ENCODE measurements at places on chromosomes 5 and 9.

DNA sequence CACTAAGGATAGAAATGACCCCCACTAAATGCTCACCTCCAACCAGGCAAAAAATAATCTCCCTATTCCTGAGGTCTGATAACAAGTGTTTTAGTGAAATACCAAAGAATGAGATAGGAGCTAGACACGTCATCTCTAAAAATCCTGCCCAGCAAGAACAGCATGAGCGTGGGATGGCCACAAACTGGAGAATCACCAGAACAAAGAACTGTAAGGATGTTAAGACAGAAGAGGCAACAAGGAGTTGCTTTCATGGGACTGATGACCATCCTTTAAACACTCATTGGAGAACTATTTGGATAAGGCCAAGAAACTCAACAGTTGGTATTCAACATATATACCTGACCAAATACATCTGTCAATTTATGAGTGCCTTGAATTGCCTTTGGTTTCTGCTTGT, 113.7 kb downstream of the RASEF start:
- no peak for DNase-seq

GRCh38 chr5:156543348-156544145, 216.6 kb downstream of the SGCD start:
- DNase-seq, result no peak

GRCh38 chr5:96823900-96824380, 16.2 kb upstream of the ERAP1 start:
- no peak for DNase-seq

DNA sequence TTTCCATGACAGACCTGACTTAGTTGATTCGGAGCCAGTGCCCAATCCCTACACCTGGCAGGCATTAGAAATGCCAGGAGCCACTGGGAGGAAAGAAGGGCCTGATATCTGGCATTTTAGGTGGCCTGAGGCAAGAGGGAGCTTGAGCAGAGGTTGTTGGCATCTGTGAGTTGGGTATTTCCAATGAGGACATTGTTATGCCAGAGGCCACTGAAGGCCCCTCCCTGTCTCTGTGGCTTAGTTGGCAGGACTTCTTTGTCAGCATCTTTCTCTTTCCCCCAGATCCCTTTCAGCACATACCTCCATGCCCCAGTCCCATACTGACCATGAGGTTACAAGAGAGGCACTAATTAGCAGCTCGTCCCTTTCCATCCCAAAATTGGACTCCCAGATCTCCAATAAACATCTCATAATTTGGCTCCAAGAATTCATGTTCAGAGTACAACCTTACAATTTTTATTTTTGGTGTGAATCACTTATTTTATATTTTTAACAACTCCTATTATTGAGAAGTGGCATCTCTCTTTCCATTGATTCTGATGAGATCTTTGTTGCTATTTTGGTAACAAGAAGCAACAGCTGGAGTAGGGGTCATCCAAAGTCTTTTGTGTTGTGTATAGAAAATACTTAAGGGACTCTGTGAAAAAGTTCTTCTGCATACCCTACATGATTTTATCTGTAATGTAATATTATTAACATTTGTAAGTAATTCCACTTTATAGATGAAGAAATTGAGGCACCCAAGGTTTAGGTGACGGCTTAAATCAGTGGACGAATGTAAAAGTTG, 68.6 kb upstream of the MAP3K1 start:
- DNase-seq, result no peak

- DNase-seq, result no peak
These were observed 376.8 kb downstream of the PIK3R1 start for GRCh38 chr5:68592351-68592750.

DNA sequence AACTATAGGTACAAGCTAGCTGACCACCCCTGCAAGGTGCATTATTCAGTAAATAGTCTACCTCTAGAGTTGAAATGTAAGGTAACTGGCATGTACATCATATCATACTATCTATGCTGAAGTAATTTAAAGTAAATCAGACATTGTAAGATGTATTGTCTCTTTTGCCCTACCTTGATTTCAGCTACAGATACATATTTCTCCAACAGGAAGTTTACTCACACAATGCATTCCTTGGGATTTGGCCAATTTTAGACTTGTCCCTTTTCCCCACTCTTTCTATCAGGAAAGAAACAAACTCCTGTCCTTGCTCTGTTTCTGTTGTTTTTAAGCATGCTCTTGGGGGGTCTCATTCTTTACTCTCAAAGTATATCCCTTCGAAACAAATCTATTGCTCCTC, 58.5 kb upstream of the TSLP start:
- DNase-seq, result no peak

DNA sequence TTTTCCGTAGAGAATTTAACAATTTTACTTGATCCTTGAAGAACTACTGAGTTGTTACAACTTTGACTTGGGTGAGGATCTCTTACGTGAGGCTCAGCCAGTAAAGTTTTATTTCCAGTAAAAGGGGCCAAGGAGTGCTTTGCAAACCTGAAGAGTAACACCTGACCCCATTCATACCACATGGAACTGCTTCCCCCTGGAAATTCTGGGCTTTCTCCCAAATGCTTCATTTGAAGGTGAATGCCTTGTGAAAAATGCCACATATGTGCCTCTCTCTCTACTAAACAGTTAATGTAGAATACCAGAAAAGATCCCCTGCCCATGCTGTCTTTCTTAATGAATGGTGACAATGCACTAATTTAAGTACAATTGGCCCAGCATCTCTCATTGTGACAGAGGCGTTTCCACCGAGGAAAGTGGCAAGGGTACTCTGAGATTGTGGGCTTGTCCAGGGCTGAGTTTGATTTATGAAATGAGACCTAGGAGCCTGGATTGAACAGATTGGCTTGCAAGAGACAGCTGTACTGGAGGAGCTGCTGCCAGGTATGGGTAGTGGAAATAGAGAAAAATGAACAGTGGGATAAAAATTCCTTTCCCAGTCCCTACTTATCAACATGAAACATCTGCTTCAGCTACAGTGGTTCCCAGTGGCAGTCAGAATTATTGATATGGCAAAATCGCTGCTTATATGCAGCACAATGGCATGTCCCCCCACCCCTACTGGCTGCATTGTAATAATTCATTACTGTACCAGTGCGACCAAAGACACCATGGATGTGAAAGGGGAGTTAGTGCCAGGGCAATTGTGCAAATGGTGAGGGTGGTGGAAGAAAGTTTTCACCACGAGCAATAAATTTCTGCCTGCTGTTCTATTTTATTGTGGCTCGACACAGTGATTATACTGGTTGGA, 843.7 kb upstream of the WWC1 start:
- DNase-seq, result no peak

GRCh38 chr5:138706655-138707480, 46.4 kb upstream of the CTNNA1 start:
- DNase-seq, result no peak

- DNase-seq, result no peak
These were observed 19.7 kb upstream of the PCDHAC2 start for GRCh38 chr5:140946578-140946977.

GRCh38 chr5:52283221-52283620, 504.5 kb upstream of the ITGA1 start:
- no peak for DNase-seq

DNA sequence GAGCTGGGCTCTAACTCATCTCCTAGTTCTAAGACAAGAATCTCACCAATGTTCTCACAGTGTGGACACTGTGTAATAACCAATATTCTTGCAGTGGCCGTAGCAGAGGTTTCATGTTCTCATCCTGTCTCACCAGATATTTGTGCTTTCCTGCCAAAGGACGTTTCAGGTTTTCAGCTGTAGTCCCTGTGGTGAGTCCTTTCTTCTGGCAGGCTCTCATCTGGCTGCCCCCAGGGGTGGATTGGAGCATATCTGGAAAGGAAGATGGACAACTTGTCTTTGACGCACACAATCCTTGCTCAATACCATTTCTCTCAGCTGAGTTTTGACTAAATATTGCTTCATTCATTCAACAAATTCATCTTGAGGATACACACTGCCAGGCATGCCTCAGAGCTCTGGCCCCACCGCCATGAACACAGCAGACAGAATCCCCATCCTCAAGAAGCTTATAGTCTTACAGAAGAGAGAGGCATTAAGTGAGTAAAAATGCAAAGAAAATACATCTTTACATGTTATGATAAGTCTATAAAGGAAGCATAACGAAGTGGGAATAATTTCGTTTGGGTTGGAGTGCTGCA, 33.8 kb upstream of the NEURL1B start:
- no peak for DNase-seq

DNA sequence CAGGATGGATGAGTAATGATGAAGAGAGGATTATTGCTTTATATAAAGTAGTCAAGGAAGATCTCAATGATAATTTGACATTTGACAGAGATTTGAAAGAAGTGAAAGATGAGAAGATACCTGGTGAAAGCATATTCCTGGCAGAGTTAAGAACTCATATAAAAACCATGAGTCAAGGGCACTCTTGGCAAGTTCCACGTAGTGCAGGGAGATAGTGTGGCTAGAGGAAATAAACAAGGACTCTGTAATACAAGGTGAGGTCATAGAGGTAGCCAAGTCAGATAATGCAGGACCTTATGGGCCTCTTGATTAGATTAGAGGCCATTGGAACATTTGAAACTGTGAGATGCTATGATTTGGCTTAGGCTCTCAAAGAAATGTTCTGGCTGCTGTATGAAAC, 72.3 kb downstream of the HCN1 start:
- no peak for DNase-seq

DNA sequence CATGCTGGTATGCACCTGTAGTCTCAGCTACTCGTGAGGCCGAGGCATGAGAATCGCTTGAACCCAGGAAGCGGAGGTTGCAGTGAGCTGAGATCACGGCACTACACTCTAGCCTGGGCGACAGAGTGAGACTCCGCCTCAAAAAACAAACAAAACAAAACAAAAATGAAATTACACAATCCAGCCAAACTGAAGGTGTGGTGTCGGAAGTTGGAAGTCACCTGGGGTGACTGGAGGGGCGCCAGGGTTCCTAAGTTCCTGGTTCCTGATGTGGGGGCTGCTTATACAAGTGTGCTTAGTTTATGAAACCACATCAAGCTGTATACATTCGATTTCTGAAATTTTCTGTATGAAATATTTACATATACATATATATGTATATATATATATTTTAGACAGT, 3.7 kb upstream of the DOLPP1 start:
- DNase-seq, result no peak

DNA sequence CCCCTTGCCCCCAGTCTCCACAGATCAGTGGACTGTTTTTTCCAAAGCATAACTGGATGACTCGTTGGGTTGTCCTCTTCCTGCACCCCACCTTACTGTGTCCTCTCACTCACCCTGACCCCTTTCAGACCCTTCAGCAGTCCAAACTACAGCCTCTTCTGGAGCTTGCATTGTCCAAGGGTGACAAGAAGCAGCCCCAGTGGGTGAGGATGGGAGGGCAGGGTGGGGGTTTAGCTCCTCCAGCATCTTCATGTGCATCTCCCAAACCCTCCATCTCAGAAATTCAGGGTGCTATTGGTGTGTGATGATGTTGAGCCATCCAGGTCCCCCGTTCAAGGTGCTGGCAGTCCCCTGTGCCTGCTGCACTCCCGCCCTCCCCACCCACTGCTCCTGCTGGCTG, 62.4 kb upstream of the COL15A1 start:
- no peak for DNase-seq

GRCh38 chr9:18614116-18614515, 140.2 kb downstream of the ADAMTSL1 start:
- no peak for DNase-seq

DNA sequence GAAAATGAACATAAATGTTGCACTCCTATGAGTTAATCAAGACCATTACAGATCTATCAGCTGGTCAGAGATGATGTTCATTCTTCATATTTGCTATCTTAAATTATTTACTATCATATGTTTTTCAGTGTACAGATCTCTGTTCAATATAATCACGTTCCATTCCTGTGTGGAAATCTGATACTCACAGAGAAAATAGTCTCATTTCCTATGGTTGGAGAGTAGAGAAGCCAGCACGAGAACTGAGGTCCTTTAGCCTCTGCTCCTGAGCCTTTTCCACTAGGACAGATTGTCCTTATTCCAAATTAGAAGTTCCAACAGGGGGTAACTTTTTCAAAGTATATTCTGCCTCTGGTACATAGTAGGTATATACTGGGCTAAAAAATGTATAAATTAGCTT, 29.2 kb downstream of the UGCG start:
- DNase-seq, result no peak

GRCh38 chr9:104779946-104780535, 16.1 kb downstream of the NIPSNAP3B start:
- DNase-seq, result no peak

- no peak for DNase-seq
These were observed 11.1 kb downstream of the CSF1R start for GRCh38 chr5:150075233-150075632.

- no peak for DNase-seq
These were observed 294.1 kb downstream of the ARHGAP26 start for GRCh38 chr5:143064218-143064641.

DNA sequence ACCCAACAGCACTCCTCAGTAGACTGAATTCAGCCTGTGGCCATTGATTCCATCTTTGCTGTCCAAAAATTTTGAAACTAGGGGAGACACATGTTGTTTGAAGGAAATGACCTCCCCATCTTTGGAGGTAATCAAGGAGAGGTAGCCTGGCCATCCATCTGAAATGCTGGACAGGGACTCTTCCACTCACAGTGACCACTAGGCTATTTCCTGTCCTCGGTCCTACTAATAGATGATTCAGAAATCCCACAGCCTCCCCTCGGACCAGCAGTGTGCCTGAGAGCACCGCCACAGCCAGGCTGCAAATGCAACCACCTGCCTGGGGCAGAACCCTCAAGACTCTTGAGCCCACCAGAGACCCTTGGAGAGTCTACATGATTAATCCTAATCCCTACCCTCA, 12.5 kb downstream of the HRH2 start:
- DNase-seq, result no peak

GRCh38 chr9:134206311-134207300, 42.2 kb upstream of the RNU6ATAC start:
- DNase-seq, result peak; percentile 35

- DNase-seq, result peak; percentile 45
These were observed 40.1 kb downstream of the ALG2 start for GRCh38 chr9:99181621-99182020.

All from NAMALWA (cell line).